ENCODE measurements at places on chromosomes 12 and 14.

DNA sequence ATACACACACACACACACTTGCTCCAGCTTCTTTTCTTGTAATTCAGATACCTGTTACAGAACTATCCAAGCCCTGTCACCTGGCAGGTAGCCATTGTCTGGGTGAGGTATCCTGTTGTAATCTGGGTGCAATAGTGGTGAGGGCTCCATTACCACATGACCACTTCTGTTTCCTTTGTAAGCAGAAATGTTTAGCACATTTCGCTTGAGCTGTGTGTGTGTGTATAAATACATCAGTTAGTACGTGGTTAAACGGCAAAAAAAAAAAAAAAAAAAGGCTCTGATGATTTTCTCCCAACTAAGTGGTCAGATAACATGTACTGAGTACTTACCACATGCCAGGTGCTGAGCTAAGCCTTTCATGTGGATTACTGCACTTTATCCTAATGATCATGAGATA lies 129.3 kb upstream of the SSTR1 start:
- DNase-seq = no peak

GRCh38 chr12:69141074-69141473 lies 98.3 kb upstream of the CPSF6 start:
- no peak for DNase-seq

GRCh38 chr12:13734584-13735152 lies 246.7 kb downstream of the GRIN2B start:
- DNase-seq = no peak

- DNase-seq = no peak
These were observed 337 bp downstream of the ZC2HC1C start for GRCh38 chr14:75069811-75070145.

- DNase-seq = no peak
These were observed 53.3 kb upstream of the CERS5 start for GRCh38 chr12:50220363-50220995.

DNA sequence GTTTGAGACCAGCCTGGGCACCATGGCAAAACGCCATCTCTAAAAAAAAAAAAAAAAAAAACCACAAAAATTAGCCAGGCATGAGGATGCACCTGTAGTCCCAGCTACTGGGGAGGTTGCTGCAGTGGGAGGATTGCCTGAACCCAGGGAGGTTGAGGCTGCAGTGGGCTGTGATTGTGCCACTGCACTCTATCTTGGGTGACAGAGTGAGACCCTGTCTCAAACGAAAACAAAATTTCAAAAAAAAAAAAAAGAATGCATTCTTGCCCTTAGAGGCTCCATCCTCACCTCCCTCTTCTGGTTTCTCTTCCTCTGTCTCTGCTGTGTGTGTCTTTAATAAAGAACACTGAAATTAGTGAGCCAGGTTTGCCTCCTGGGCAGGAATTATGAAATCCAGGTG lies 107.8 kb downstream of the VCPKMT start:
- DNase-seq = no peak

GRCh38 chr12:62785941-62786559 lies 148.9 kb downstream of the PPM1H start:
- no peak for DNase-seq

DNA sequence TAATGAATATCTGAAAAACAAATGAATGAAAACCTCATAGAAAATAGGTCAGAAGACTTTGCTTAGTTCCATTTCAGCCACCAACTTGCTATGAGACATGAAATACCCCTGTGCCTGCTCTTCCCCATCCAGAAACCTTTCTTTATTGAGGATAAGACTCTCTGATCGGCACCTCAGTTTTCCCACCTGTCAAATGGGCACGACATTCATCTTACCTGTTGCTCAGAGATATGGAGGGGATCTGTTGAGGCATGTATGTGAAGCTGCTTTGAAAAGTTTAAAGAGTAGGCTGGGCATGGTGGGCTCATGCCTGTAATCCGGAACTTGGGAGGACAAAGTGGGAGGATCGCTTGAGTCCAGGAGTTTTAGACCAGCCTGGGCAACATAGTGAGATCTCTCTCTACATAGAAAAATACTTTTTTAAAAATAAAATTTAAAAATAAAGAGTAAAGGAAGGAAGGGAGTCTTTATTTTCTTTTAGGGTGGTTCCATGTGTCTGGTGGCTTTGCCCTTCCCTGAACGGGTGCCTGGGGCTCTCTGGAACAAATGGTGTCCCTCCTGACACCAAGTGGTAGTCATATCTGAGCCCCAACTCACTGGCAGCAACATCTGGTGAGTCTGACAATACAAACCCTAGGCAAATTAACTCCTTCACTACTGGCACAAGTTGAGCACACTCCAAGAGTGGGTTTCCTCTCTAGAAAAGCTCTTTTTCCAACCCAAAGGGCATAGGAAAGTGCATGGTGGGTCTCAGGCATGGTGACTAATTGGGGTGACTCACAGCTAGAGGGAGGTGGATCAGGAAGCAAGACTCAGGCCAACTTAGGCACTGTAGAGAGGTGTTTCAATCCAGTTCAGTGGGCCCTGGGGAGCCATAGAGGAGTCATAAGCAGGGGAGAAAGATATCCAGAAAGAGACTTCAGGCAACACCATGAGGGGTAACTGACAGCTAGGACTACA lies 42.1 kb downstream of the MAP1LC3B2 start:
- DNase-seq = no peak

DNA sequence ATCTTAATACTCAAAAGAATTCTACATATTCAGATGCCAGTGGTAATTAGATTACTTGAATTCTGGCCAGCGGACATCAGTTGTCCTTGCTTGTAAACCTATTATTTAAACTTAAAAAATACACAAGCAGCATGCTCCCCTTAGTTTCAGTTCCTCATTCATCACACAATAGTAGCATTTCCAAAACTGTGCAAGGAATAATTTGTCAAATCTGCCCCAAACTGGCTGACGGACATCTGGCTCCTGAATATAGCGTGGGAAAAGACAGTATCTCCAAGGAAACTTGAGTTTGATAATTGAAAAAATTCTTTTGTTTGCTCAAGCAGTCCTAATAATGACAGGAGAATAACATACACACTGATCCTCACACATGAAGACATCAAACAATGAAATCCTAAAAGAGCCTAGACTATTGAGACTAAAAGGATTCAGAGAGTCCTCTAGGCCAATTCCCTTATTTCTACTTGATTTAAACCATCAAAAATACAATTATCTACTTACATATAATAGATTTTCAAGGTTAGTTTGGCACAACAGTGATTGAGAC lies 90.4 kb downstream of the KIF21A start:
- no peak for DNase-seq

DNA sequence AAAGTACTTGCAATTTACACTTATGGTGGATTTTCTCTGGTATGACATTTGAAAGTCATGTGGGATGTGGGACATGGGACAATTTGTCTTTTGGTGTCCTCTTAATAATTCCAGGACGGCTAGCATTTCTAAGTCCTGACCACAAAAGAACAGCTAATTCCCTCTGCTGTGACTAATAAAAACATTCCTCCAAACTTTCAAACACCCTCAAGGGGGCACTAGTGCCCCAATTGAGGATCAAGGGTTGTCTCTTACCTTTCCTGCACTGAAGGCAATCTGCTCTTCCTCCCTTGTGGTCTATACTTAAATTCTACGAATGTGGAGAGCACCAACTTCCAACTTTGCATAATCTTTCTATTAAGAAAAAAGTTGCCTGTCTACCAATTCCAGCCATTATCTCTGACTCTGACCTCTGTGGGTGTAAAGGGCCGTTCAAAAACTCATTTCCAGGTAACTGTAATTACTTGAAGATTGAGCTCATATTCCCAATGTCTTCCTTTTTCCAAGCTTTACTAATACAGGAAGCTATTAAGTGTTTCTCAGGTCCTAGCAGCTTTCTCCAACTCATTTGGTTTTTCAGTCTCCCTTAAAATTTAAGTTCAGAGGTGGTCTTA lies 210.2 kb downstream of the PTPRO start:
- peak; percentile 47 for DNase-seq

- no peak for DNase-seq
These were observed 49.7 kb downstream of the FAM222A start for GRCh38 chr12:109763201-109763841.

DNA sequence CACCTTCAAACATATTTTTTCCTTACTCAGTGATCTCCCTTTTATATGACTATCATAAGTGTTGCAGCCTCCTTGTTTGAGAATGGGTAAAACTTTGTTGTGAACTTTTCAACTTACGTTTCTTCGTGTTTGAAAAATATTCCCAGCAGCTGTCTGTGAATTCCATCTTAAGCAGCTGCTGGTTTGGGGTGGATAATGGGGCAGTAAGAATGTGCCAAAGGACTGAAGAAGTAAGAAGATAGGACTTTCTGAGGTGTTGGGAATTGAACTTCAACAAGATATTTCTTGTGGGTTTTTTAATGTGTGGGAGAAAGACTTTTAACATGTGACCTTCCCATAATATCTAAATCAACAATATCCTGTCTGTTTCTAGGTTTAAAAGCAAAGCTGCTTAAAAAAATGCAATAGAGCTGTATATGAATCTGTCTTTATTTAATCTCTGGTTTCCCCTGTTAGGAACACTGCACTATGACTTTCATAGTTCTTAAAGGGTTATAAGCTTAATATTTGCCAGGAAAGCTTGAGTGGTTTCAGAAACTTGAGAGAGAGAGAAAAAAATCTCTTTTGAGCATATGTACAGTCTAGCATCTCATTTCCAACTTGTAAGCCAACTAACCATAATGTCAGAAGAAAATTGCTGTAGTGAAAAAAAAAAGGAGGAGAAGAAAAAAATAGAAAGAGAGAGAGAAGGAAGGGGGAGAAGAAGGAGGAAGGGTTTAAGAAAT lies 1659.2 kb upstream of the FLRT2 start:
- DNase-seq = no peak

GRCh38 chr14:91835920-91836843 lies 31.2 kb downstream of the TC2N start:
- peak; percentile 88 for DNase-seq

DNA sequence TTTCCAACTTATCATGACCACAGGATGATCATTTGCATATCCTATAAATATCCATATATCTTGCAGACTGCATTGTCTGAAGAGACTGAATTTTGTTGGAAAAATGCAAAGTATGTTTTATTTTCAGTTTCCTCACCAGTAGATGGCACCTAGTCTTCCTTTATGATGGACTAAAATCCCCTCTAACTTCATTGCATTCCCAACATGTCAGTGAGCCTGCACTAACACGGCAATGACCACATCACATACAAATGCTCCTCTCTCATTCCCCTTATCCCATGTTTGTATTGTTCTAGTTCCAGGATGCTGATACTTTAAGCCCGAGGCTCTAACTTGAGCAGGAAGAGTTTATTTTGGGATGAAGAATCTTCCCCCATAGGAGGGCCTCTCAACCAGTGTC lies 24.7 kb upstream of the MYBPC1 start:
- no peak for DNase-seq

- DNase-seq = no peak
These were observed 49.4 kb upstream of the WSCD2 start for GRCh38 chr12:108079721-108080120.

- no peak for DNase-seq
These were observed 19.5 kb upstream of the CMKLR1 start for GRCh38 chr12:108358580-108358965.

DNA sequence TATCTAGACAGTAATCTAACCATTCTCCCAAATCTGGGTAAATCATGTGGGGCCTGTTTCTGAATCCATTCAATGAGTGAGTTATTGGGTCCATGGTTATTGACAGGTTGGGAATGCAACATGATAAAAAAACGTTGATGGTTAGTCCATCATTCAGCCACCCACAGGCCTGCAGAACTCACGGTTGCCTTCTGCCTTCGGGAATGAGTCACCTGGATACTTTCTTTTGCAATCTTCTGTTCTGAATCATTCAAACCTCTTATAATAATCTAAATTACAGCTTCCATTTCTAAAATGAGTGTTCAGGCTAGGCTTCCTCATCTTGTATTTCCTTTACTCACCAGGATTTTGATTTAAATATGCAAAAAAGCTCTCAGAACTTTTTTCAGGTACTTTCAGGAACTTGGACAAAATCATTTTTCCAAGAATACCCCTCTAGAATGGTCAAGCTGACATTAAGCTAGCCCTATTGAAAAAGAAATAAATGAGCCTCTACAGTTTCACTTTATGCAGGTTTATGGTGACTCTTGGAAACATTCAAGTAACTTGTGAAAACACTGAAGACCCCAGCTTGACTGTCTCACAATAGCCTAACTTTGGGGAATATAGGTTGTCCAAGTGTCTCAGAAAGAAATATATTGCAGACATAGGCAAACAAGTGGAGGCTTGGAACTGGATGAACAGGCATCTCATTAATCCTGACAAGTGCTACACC lies 94.4 kb downstream of the KCNK10 start:
- no peak for DNase-seq

GRCh38 chr14:60647837-60648248 lies 1.4 kb downstream of the SIX1 start:
- DNase-seq = no peak

DNA sequence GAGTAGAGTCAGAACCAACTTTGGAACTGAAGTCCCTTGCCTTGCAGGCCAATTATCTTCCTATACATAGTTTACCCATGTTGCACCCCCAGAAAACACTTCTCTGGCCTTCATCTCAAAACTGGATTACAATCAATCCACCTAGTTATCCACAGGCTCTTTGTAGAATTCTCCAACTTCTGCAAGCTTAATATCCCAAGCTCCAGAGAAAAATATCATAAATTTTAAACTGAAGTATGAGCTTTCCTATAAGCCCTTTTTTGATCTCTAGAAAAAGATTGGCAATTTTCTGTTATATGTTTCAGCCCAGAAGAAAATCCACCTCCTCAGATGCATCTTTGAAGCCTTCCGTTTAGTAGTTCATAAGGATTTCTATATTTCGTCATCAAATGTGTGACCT lies 553.4 kb downstream of the SNAPC1 start:
- no peak for DNase-seq

Data from activated naive CD4-positive, alpha-beta T cell treated with anti-CD3 and anti-CD28 coated beads, Interleukin-2, amount 50 U/mL, for 16 hours (primary cell).